A549 treated with dexamethasone at 1 μM for 4 hours (cell line): ENCODE measurements at places on chromosomes 1 and 21. TPM values are rescaled to one million over a fixed set of nuclear protein-coding genes. Genes with fewer than 3 reads are reported as not detected.

Gene SDF4
- total RNA-seq: 92.5 to 135 TPM (median 132 TPM) in 5 replicates

Gene SLC44A3
- 1.3 to 1.8 TPM (median 1.7 TPM) in 5 replicates for total RNA-seq

Gene OR2T29
- total RNA-seq: not detected in 5 replicates

Gene ADORA3
- total RNA-seq: not detected in 5 replicates

Gene THEM5
- not detected in 5 replicates for total RNA-seq

Gene LCE2A
- not detected in 5 replicates for total RNA-seq

Gene OR2M4
- total RNA-seq: not detected in 5 replicates

Gene KRTAP12-2
- total RNA-seq: not detected in 5 replicates
